G401 (cell line): ENCODE measurements at places on chromosomes 5 and 9. TPM values are rescaled to one million over a fixed set of nuclear protein-coding genes. Genes with fewer than 3 reads are reported as not detected.

Gene CARD6
- total RNA-seq: not detected in 2 replicates

Gene PDE6A
- not detected in 2 replicates for total RNA-seq

Gene AQP7
- total RNA-seq: 0.17 TPM in 1 of 2 replicates, not detected in the other

Gene DCANP1
- 0.18 and 0.24 TPM in 2 replicates for total RNA-seq

Gene LCN1
- not detected in 2 replicates for total RNA-seq

Gene ARL10
- total RNA-seq: 0.03 TPM in 1 of 2 replicates, not detected in the other

Gene MROH2B
- total RNA-seq: not detected in 2 replicates

Gene C7
- total RNA-seq: not detected in 2 replicates

Gene SLC6A19
- 0.37 and 1.0 TPM in 2 replicates for total RNA-seq

Gene RGS7BP
- not detected in 2 replicates for total RNA-seq

Gene POLR3G
- total RNA-seq: 2.8 and 16.3 TPM in 2 replicates

- DNase-seq: no peak
Observed at GRCh38 chr9:38281196-38281595, 111.3 kb upstream of the ALDH1B1 start.

DNA sequence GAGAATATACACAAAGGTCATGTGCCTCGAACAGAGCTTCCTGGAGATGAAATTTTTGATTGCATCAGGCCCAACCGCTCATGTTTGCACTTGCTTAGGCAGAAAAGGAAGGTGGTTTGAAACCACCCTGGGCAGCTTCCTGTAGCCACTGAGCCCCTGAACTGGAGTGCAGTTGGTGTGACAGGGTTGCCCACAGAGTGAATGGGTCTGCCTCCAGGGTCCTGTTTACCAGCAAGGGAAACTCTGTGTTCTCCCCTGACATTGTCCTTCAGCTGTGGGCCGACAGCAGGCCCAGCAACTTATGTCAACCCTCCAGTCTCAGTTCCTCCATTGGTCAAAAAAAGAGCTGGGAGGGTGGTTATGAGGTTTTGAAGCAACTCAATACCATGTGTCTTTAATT, 289.6 kb downstream of the KIF4B start:
- no peak for DNase-seq

DNA sequence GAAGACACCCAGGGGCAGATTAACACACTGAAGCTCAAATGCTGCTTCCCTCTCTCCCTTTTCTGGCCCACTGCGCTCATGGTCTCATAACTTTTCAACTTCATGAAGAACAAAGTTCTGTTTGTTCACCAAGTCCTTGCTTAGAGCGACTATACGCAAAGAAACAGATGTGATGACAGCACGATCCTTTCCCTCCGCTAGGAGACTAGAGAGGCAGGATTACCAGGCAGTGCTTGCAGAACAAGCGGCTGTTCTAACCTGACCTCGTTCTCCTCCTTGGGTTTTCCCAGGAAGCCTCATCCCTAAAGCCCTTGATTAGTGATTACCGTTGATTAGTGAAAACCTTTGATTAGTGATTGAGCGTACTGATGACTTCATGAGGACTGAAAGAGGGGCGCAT, 649.9 kb downstream of the IRX1 start:
- DNase-seq: no peak

GRCh38 chr9:136729144-136729543, 13.6 kb downstream of the LCN10 start:
- peak; percentile 38 for DNase-seq

GRCh38 chr5:95274011-95274410, 10.9 kb downstream of the MCTP1 start:
- DNase-seq: no peak

GRCh38 chr5:143156572-143156971, 246.9 kb downstream of the NR3C1 start:
- DNase-seq: no peak

DNA sequence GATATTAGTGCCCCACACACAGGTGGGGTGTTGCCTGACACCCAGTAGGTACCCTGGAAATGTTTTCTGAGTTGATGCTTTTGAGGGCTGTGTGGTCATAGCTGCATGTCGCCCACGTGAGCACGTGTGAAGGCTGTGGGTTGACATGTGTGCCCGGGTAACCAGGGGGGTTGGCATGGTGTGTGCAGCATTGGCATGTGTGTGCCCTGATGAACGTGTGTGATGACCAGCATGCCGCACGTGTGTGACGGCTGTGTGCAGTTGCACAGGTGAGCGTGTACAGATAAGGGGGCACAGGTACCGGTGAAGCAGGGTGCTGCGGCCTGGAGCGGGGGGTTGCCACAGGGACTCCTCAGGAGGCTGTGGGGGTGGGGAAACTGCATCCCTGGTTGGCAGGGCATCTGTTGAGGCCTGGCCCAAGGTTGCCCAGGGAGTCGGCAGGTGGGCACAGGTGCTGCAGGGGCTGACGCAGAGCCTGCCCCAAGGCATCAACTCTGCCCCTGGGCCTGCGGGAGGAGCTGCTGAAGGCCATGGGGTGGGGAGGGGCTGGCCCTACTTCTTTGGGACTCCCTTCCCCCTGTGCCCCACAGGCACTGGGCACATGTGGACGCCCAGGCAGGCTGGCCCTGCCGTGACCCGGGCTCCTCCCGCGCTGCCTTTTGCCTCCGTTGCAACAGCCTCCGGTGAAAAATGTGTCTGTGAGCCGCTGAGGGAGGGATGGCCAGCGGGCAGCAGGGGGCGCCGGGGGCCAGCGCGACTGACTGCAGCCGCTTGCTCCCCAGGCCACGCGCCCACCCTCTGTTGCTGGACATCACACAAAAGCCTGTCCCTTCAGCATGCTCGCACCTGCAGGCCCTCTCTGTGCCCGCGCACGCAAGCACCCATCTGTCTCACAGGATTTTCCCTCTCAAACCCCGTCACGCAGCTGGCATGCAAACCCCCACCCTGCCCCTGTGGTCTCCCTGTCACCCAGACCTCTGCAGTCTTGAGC, 2.2 kb downstream of the UNC5A start:
- peak; percentile 68 for DNase-seq

GRCh38 chr5:31809050-31809870, 170.3 kb downstream of the PDZD2 start:
- peak; percentile 90 for DNase-seq

GRCh38 chr5:493758-494157, 30.5 kb downstream of the SLC9A3 start:
- no peak for DNase-seq

GRCh38 chr9:93460689-93461413, 7.5 kb upstream of the FAM120AOS start:
- DNase-seq: no peak

DNA sequence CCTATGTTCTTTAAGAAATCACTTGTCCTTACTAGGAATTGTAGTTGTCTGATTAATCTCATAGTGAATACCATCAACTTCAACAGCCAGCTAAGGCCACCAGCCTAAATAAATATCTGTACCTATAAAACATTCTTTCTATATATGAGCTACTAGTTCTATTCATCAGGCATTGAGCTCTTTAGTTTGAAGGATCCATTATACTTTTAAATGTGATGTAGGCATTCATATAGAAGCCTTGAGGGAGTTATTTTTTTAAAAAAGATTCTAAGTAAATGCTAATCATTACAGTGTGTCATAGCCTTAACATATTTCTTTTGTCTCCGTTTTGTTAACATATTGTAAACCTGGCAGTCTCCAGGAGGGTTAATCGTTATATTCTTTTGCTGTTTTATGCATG, 838.3 kb downstream of the PTPRD start:
- no peak for DNase-seq

DNA sequence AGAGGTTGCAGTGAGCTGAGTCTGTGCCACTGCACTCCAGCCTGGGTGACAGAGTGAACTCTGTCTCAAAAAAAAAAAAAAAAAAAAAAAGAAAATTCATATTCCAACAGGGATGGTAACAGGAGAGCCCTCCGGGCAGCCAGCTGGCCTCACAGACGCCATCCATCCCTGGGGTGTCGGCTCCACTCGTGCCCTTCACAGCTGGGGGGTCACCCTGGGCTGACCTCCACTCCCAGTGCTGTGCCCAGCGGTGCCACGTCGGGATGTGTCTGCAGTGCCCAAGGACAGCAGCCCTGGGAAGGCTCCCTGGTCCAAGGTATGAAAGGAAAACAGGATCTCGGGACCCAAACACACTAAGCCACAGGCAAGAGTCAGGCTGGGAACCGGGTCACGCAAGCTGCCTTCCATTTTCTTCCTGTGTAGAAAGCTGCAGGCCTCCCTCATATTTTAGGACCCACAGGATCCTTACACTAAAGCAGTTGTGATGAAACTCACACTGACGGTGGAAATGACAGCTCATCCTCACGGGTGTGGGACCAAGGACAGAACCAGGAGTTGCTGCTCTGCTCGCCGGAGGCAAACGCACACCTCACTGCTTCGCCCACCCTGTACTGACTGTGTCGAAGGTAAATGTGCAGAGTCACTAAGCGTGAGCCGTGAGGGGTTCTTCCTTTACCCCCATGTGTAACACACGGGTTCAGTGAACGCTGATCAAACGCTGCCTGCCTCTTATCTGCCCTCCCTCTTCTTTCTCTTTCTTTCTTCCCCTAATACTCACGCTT, 5.3 kb downstream of the SLC12A7 start:
- DNase-seq: no peak

DNA sequence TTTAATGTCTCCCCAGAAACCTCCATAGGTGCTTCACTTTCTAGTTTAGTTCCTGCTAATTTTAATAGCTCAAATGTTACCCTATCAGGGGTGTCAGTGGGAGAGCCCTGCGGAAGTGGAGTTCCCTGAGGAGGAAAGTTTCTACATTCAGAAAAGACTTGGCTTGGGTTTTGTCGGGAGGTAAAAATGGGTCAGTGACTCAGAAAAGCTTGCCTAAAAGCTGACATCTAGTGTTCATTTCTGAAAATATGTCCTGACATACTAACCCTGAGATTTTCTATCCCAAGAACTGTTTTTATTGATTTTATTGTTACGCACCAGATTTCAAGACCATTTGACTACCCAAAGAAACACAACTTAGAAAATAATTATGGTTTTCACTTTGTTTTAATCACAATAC, 40.9 kb upstream of the GLDC start:
- DNase-seq: peak; percentile 40

DNA sequence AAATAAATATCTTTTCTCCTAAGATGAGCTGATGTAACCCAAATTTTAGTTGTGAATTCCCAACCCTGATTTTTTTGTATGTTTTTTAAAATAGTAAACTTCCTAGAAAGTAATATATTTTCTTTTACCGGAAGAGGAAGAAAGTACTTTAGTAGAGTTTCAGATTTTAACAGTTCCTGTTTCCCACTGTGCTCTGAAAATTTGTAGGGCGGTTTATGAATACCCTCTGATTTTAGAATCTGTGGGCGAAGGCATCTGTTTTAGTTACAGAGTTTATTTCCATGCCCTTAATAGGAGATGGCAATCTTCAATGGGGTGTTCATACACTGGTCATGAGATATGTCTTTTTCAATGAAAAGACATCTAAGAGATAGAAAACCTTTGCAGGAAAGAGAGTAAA, 3.7 kb upstream of the HOMER1 start:
- no peak for DNase-seq

GRCh38 chr5:159697530-159697929, 218.8 kb upstream of the ADRA1B start:
- no peak for DNase-seq

- DNase-seq: peak; percentile 60
Observed at GRCh38 chr9:117341151-117341550, 73.7 kb downstream of the ASTN2 start.

DNA sequence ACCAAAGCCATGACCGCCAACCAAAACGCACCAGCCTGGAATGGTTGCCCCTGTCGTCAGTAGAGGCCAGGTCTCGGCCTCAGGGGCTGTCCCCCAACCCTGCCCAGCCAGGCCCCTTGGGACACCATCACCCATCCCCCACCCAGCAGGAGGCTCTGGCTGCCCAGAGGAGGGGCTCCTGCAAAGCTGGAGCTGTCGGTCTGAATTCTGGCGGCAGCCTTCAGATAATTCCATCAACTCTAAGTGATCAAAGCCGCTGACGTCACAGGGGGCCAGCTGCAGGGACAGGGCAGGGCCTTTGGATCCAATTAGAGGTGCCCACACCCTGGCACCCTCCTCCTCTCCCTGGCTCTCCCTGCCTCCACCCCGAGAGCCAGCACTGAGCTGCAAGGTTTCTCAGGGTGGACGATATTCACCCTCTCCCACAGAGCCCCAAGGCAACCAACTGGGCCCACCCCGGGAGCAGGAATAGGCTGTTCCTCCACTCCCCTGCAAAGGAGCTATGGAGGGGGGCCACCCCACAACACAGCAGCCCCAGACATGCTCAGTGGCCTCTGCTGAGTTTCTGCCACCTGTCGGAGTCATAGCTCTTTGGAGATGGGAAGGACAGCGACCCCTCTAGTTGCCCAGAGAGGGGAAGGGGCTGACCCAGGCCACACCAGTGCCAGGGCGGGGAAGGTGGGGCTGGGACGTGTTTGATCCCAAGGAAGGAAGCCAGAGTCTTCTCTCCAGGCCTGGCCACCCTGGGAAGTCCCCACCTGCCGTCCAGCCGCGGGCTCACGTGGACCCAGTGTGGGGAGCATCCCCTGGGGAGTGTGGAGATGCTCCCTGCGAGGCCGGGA, 78.4 kb downstream of the NTNG2 start:
- DNase-seq: no peak

DNA sequence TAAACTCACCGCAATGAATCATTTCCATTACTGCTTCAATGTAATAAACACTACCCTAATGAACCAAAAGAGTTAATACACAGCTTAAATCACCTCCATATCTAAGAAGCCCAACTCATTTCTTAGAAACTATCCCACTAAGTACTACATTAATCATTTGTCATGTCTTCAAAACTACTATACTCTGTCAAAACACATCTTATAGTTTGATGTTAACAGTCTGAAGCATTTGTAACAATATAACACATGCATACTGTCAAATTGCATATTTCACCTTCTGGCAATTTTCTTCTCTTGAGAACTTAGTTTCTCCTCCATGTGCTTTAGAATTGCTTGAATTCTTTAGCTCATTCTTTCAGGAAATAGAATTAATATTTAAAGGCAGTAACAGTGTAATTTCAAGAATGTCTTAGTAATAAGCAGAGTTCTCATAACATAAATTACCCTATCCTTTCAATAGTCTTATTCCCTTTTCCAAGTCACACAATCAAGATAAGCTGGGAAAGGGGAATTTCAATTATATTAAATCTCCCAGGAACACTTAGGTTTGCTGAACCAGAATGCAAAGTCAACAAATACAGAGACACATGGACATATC, 199.7 kb downstream of the ATPSCKMT start:
- DNase-seq: no peak

GRCh38 chr5:128257076-128257475, 173.5 kb downstream of the SLC12A2 start:
- DNase-seq: no peak

- DNase-seq: peak; percentile 87
Observed at GRCh38 chr5:74409712-74410111, 230.8 kb downstream of the ENC1 start.

- DNase-seq: no peak
Observed at GRCh38 chr9:124569942-124570341, 62.7 kb upstream of the NR5A1 start.

GRCh38 chr5:41154491-41154890, 58.8 kb downstream of the C6 start:
- no peak for DNase-seq

GRCh38 chr9:72292256-72292682, 72.7 kb downstream of the ZFAND5 start:
- DNase-seq: peak; percentile 70
